ENCODE measurements at places on chromosomes 1 and 21.
A peak's percentile ranks its signal among the peaks of the same experiment; 100 is the strongest.

- no peak for DNase-seq
These were observed 20.4 kb downstream of the OLFML2B start for GRCh38 chr1:162003061-162003829.

DNA sequence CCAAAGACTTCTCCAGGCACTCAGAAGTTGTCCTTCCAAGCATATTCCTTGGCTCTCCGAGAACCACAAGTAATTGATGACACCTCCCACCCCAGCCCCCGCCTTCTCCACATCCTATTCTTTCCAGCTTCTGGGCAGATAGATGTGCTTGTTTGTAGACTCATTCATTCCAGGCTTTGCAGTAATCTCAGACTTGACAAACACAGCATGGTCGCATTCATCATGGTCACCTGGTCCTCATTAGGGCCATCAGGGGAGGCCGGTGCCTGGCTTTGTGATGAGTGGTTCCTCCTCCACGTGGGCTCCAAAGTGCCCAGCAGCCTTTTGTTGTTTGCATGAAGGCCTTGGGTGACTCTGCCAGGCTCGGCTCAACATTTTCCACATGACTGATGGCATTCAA, 28.5 kb upstream of the KCNE2 start:
- no peak for DNase-seq

DNA sequence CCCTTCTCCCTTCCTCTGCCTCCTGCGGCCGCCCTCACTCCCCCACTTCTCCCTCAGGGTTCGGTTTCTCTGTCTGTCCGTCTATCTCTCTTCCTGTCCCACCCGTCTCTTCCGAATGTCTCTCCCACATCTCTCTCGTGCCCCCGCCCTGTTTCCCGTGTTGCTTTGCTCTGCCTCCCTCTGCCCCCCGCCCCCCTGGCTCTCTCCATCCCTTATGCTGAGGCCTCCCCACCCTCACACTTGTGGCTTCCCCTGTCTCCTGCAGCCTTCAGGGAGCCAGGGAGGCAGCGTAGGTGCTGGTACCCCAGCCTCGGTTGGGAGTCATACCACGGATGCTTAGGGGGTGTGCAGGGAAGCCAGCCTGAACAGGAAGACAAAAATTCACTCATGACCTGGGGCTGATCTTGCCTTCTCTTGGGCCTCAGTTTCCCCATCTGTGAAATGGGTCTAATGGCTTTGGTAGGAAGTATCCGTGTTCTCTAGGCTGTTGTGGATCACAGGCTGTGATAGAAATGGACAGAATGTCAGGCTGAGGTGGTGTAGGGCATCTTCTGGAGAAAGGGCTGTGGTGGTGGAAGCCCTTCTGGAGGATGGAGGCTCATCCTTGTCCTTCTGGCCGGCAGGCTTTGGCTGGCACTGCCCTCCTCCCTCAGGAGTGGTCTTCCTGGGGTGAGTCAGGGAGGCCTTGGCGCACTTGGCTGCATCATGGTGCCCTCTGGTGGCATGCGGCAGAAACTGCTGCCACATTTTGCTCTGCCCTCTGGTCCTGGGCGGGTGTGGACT, 55.5 kb downstream of the FOXO6 start:
- peak; percentile 70 for DNase-seq

GRCh38 chr1:89807983-89808382, 12.8 kb upstream of the LRRC8D start:
- DNase-seq: no peak

DNA sequence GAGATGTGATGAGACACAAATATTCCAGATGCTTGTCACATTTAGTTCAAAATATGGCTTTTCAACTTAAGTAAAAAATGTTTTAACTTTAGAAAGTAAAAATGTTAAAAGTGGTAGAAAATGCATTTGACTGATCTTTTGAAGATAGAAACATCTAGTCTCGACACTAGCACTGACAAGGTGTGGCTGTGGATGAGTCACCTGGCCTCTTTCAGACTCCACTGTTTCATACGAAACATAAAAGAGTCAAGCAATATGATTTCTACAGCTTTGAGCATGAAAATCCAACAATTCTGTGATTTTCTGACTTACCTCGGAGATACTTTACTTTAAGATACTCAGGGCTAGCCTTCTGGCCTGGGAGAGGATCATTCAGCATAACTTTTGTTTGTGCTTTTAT, 47.7 kb downstream of the TTC13 start:
- DNase-seq: no peak

DNA sequence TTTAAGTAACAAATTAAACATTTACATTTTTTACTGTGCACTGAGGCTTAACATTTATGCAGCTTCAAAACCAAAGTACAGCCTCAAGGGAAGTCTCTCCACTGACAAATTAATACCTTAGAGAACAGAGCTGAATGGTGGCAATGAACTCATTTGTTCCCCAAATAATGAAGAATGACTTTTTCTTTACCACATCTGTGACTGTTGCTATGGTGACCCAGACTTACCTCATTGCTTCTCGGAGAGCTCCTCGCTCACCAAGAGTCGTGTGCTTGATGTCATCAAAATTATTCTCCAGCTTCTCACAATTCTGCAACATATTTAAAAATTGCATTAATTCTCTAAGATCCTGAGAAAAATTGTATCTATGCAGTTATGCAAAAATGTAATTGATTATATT, 92.9 kb downstream of the DPYD start:
- DNase-seq: no peak

- DNase-seq: peak; percentile 71
These were observed 2.8 kb downstream of the RGS16 start for GRCh38 chr1:182601416-182601786.

Data from activated T-cell treated with anti-CD3 and anti-CD28 coated beads, Interleukin-2, amount 50 U/mL, for 48 hours (primary cell).